ENCODE measurements at places on chromosomes 4 and X.

DNA sequence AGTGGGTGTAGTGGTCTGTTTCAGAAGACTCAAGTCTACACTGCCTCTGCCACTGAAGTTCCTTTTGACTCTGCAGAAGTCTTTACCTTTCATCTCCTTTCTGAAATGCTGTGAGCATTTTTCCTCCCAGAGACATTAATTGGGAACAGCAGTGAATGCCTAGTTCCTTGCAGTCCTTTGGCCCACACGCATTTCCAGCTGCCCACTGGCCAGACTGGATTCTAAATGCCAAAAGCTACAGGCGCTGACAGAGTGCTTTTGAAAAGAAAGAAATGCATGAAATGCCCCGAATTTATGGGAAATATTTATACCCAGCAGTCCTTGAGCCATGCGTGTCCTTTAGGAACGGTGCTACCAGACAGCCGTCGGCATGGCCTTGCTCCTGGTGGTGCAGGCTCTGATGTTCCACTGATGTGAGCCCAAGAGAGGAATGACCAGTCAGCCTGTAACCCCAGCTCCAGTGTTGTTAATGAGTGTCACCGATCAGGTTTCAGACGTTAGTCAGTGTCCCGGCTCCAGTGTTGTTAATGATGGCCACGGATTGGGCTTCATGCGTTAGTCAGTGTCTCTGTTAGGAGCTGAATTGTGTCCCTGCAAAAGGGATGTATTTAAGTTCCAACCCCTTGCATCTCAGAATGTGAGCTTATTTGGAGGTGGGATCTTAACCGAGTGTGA lies 132.6 kb downstream of the TBL1X start:
- no peak for DNase-seq

DNA sequence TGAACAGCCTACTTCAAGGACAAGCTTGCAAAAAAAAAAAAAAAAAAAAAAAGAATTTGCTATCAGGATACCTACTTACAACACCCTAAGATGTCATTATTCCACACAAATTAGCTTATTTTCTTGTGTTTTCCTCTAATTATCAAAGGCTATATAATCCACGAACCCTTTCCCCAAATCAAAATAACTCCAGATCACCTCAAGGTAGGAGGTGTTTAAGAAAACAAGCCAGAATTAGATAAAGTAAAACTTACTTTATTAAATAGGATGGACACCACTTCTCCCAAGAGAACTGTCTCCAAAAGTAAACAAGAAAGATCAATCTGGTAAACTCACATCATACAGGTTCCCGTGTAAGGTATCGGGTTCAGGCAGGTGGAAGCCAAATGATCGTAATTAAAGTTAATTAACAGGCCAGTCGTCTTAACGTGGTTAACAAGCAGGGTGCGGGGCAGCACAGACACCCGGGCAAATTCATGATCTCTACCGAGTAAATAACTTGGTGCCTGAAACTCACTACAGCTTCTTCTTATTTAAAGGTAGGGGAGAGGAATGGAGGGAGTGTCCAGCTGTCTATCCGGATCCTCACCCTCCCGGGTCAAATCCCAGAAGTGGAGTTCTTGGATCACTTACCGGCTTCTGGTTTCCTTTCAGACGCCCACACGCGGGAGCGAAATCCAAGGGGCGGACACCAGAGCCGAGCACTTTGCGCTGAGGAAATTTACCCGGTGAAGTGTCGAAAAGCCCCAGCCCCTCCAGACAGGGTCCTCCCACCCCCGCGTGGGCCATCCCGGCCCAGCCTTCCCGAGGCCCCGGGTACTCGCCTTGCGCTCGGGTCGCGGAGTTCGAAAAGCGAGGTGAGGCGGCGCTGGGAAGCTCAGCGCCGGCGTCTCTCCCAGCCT lies 708 bp downstream of the ARAP2 start:
- peak; percentile 56 for DNase-seq

GRCh38 chrX:1584237-1585011 lies 7.0 kb upstream of the AKAP17A start:
- DNase-seq: no peak

- no peak for DNase-seq
Observed at GRCh38 chr4:9952415-9952950, 68.8 kb downstream of the SLC2A9 start.

- no peak for DNase-seq
Observed at GRCh38 chrX:38701073-38701472, 100.2 kb upstream of the MID1IP1 start.

DNA sequence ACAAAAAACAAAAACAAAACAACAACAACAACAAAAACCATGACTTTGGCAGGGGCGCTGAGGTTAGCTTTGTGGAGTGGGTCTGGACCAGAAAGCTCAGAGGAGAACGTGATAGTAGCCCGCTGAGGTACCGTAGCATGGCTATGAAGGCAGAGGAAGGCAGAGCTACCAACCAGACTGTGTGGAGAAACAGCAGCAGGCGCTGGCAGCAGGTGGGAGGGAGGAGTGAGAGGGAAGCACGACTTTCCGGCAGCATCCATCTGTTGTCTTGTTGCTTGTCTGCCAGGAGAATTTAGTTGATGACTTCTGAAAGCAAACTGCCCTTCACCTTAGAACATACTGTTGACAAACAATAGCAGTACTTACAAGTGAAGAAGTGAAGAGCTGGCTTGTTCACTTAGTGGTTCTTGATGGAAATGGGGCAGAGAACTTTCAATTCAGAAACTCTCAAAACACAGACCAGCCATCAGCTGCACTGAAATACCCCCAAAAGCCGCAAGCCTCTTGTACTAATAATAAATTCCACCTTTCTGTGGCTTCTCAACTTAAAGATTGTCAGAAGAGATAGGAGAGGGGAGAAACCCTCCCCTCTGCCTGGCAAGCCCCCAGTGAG lies 447.2 kb downstream of the SLITRK2 start:
- no peak for DNase-seq

Data from KBM-7 (cell line).